ENCODE measurements at places on chromosomes 4 and X.

GRCh38 chr4:121138039-121138825 is 25.9 kb downstream of the TNIP3 start:
- no peak for DNase-seq

GRCh38 chr4:143291314-143291713 is 45.4 kb upstream of the GAB1 start:
- DNase-seq, result no peak

GRCh38 chr4:48224606-48225005 is 45.0 kb downstream of the TEC start:
- no peak for DNase-seq

- DNase-seq, result peak; percentile 27
These were observed 43.1 kb upstream of the RPS6KA3 start for GRCh38 chrX:20309806-20310205.

DNA sequence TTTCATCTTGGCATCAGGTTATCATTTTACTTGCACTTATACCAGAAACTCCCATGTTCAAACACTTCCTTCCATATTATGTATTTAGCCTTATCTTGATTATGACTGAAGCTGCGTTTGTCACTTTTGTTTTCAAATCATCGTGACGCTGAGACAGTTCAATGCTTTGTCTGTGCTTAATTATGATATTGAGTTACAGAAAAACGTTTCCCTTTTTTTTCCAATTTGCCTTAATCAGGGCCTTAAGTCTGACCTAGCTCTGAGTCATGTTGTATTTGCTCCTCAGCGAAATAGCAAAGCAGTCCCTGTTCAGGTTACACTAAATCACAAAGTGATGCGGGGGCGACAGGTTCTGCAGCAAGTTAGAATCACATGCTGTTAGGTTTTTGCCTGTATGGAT is 254.7 kb downstream of the AFF2 start:
- DNase-seq, result no peak

- DNase-seq, result no peak
These were observed 37.1 kb upstream of the IRAK1 start for GRCh38 chrX:154056770-154057241.

- peak; percentile 7 for DNase-seq
These were observed at the start of gene RASGEF1B for GRCh38 chr4:81471588-81472280. RASGEF1B (minus strand) TSS chr4:81471907; CDS start chr4:81459508, 12,399 bp downstream.

- no peak for DNase-seq
These were observed at the start of gene COL4A6 for GRCh38 chrX:108438110-108438623. COL4A6 (minus strand) TSS chrX:108438422; CDS start chrX:108438196, 226 bp downstream.

GRCh38 chr4:143335979-143336780 is 496 bp upstream of the GAB1 start:
- peak; percentile 83 for DNase-seq

GRCh38 chr4:152665691-152666395 is 14.0 kb downstream of the TMEM154 start:
- DNase-seq, result no peak

DNA sequence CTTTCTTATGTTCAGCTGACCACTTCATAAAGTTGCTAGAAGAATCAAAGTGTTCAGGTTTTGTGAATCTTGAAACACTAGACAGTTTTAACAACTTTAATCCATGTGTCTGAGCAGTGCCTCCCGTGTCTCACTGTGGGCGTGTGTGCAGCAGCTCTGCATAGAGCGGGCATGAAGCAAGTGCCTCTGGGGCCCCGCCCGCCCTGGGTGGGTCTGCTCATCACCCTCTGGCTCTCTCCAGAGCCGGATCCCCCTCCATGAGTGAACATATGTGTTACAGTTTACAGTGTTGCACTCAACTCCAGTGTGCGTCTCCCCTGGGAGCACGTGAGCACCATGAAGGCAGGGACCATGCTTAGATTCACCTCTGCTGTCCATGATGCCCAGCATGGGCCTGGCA is 37.6 kb upstream of the CRMP1 start:
- DNase-seq, result no peak

GRCh38 chr4:14716691-14717090 is 285.6 kb upstream of the CPEB2 start:
- no peak for DNase-seq

- no peak for DNase-seq
These were observed 76.0 kb upstream of the DHRSX start for GRCh38 chrX:2576793-2577192.

DNA sequence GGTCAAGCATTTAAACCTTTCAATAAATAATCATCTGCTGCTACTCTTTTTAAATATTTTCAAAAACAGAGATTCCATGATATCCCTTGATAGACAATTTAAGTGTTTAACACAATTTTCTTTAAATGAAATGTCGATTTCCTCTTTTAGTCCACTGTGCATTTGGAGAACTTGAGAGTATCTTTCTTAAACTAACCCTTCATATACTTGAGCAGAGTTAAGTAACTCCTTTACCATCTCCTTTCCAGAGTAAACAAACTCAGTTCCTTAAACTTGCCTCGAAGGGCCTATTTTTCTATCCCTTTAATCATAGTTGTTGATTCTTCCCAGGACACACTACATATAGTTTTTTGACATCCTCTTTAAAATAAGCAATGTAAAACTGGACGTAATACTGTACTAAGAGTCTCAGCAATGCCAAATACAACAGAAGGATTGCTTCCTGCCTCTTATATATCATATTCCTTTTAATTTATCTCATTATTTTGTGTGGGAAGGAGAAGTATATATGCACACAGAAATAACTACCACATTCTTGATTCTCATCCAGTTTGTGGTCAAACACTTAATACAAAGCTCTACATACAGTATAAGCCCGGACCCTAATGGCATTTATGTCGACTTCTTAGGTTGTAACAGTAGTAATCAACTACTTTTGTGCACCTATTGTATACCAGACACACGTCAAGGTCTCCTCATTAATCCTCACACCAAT is 22.8 kb downstream of the RAB28 start:
- no peak for DNase-seq

DNA sequence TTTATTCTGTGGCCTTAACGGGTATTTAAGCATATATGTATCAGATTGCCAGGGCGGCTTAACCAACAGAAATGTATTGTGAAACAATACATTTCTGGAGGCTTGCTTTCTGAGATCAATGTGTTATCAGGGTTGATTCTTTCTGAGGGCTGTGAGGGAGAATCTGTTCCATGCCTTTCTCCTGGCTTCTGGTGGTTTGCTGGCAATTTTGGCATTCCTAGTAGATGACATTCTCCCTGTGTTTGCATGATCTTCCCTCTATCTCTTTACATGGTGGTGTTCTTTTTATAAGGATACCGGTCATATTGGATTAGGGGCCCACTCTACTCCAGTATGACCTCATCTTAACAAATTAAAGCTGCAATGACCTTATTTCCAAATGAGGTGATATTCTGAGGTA is 16.9 kb upstream of the CEP135 start:
- DNase-seq, result peak; percentile 67

GRCh38 chr4:11632483-11632882 is 203.8 kb upstream of the HS3ST1 start:
- no peak for DNase-seq
